Pericardium fibroblast (primary cell): ENCODE measurements at places on chromosomes 13 and 19. TPM values are rescaled to one million over a fixed set of nuclear protein-coding genes. Genes with fewer than 3 reads are reported as not detected.

SLC5A5 gene
- total RNA-seq = not detected in 2 replicates

CEACAM20 gene
- not detected in 2 replicates for total RNA-seq

MYH14 gene
- not detected in 2 replicates for total RNA-seq

CEACAM5 gene
- not detected in 2 replicates for total RNA-seq

ANKRD24 gene
- under 0.01 and 1.3 TPM in 2 replicates for total RNA-seq

LHB gene
- not detected in 2 replicates for total RNA-seq

CKAP2 gene
- total RNA-seq = 3.1 and 5.3 TPM in 2 replicates

ALOX5AP gene
- 0.26 and 1.2 TPM in 2 replicates for total RNA-seq

NCCRP1 gene
- not detected in 2 replicates for total RNA-seq

OR7C2 gene
- total RNA-seq = not detected in 2 replicates

PRR20E gene
- not detected in 2 replicates for total RNA-seq

HIF3A gene
- total RNA-seq = 31.7 and 37.2 TPM in 2 replicates

ZSWIM4 gene
- total RNA-seq = 1.8 and 6.0 TPM in 2 replicates
